ENCODE measurements at places on chromosomes 6 and 20.
A peak's percentile ranks its signal among the peaks of the same experiment; 100 is the strongest.

- no peaks in the 10 kb centered on the region for H3K36me3 ChIP-seq
- H3K4me3 ChIP-seq, result no peak overlapping the region
- H3K4me1 ChIP-seq, result no peaks in the 10 kb centered on the region
- no peak for DNase-seq
Measured at GRCh38 chr20:58467572-58468527, 47.3 kb downstream of the APCDD1L start.

GRCh38 chr6:140485740-140486449 lies 1111.4 kb upstream of the CITED2 start:
- H3K27ac ChIP-seq, result no peak overlapping the region
- no peaks in the 10 kb centered on the region for H3K27me3 ChIP-seq
- H3K4me1 ChIP-seq, result no peaks in the 10 kb centered on the region

GRCh38 chr6:81126150-81126549 lies 626.3 kb downstream of the TENT5A start:
- DNase-seq, result no peak
- H3K36me3 ChIP-seq, result no peaks in the 10 kb centered on the region
- H3K27ac ChIP-seq, result no peak overlapping the region
- H3K4me1 ChIP-seq, result no peaks in the 10 kb centered on the region
- H3K27me3 ChIP-seq, result no peaks in the 10 kb centered on the region

DNA sequence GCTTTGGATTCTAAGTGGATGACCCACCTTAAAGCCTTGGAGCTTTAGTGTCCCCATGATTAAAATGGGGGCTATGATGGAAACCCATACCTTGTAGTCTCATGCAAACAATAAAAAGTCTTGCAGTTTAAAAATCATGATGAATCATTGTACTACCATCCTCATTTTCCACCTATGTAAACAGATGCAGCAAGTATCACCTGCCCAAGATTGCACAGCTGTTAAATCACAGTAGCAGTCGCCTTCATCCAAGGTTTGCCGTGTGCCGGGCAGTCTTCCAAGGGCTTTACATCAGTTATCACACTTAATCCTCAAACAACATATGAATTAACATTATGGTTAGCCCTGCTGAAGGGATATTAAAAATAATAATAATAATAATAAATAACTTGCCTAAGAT lies 210.3 kb downstream of the FOXA2 start:
- H3K27ac ChIP-seq, result no peak overlapping the region
- peaks cover 2% of the 10 kb centered on the region for H3K27me3 ChIP-seq
- DNase-seq, result no peak
- H3K4me3 ChIP-seq, result no peak overlapping the region

DNA sequence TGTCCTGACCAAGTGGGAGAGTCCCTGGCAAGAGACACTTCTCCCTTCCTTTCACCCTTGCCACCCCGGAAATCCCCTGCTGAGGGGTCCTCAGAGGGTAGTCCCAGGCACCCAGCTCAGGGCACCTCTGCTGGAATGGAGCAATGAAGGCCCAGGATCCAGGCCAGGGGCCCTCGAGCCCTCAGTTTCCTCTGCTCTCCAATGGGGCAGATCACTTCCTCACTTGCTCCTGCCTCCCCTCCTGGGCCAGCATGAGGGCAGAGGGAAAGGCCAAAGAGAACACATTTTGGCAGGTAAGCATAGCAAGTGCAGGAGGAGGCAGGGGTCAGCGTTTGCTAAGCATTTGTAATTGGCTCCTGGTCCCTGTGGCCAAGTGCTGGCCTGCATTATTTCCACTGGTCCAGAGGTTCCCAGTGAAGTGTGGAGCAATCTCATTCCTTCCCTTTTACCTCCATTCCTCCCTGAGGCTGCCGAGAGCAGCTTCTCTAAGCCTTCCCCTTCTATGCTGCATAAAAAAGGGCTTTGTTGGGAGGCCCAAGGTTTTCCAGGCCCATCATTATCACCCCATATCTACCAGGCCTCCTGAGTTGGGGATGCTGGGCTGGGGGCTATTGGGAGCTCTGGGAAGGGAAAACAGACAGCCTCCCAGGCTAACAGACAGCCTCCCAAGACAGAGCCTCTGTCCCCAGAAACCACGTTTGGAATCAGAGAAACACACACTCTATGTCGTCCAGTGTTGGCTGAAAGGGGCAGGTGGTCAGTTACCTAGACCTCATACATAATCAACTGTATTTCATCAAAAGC lies 28.8 kb upstream of the VEGFA start:
- H3K27me3 ChIP-seq, result peaks cover 5% of the 10 kb centered on the region
- peaks cover 6% of the 10 kb centered on the region for H3K4me1 ChIP-seq
- no peaks in the 10 kb centered on the region for H3K36me3 ChIP-seq
- no peak overlapping the region for H3K27ac ChIP-seq

GRCh38 chr6:110900028-110900598 lies 25.5 kb downstream of the AMD1 start:
- H3K27ac ChIP-seq, result no peak overlapping the region
- H3K27me3 ChIP-seq, result no peaks in the 10 kb centered on the region
- DNase-seq, result no peak
- no peak overlapping the region for H3K4me3 ChIP-seq

GRCh38 chr6:2970753-2971419 lies 481 bp downstream of the SERPINB6 start:
- H3K4me1 ChIP-seq, result peaks cover 55% of the 10 kb centered on the region
- H3K27ac ChIP-seq, result peak overlapping the region; percentile 89
- peaks cover 28% of the 10 kb centered on the region for H3K36me3 ChIP-seq
- DNase-seq, result peak; percentile 82
- H3K4me3 ChIP-seq, result peak overlapping the region; percentile 90

- DNase-seq, result no peak
- H3K4me3 ChIP-seq, result peak overlapping the region; percentile 85
- no peaks in the 10 kb centered on the region for H3K36me3 ChIP-seq
- H3K4me1 ChIP-seq, result peaks cover 43% of the 10 kb centered on the region
- H3K27ac ChIP-seq, result peak overlapping the region; percentile 62
Measured at GRCh38 chr20:62240020-62240685, 1.8 kb downstream of the OSBPL2 start.

DNA sequence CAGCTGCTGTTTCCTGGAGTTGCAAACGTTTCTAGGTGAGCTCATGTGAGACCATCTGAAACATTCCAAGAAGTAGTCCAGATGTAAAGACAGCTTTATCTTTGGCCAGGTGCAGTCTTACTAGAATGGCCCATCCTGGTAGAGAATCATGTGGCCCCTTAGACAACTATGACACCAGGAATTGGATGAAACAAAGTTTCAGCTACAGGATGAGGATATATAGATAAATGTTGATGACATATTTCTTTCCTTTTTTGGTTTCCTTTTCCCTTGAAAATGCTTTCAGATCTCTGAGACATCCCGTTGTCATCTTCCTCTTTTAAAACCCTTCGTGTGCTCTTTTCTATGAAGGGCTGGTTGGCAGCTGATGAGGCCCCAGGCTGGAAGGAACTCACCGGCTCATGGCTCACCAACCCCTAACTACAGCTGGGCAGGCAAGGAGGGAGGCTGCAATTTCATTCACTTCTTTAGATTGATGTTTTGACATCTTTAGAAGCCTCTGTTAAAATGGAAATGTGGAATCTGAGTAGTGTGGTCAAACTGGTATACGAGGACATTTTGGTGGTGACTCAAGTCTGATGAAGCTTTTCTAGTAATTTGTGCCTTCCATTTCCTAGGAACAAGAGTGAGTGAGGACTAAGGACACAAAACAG lies 167.9 kb upstream of the TNFAIP3 start:
- peak overlapping the region; percentile 83 for H3K27ac ChIP-seq
- no peaks in the 10 kb centered on the region for H3K36me3 ChIP-seq
- H3K4me1 ChIP-seq, result peaks cover 16% of the 10 kb centered on the region
- no peak for DNase-seq
- peak overlapping the region; percentile 68 for H3K4me3 ChIP-seq

- no peak overlapping the region for H3K27ac ChIP-seq
- no peak for DNase-seq
- H3K27me3 ChIP-seq, result no peaks in the 10 kb centered on the region
- H3K4me1 ChIP-seq, result no peaks in the 10 kb centered on the region
- peaks cover 56% of the 10 kb centered on the region for H3K36me3 ChIP-seq
Measured at GRCh38 chr6:118444796-118445195, 103.3 kb upstream of the PLN start.

All from natural killer cell treated with Interleukin-12 subunit alpha and Interleukin-12 subunit beta and Interleukin-15 and Interleukin-18, amount 100 ng/mL, for 72 hours (primary cell).